Stimulated activated CD4-positive, alpha-beta T cell treated with anti-CD3 and anti-CD28 coated beads, Interleukin-15, amount 100 ng/mL, for 24 hours (primary cell): ENCODE measurements at places on chromosomes 6 and 20.

- DNase-seq: no peak
Observed at GRCh38 chr20:11551479-11551878, 366.2 kb upstream of the BTBD3 start.

- no peak for DNase-seq
Observed at GRCh38 chr20:32930181-32930580, 71.5 kb downstream of the EFCAB8 start.

- no peak for DNase-seq
Observed at GRCh38 chr6:30960907-30961673, 20.3 kb downstream of the MUCL3 start.

DNA sequence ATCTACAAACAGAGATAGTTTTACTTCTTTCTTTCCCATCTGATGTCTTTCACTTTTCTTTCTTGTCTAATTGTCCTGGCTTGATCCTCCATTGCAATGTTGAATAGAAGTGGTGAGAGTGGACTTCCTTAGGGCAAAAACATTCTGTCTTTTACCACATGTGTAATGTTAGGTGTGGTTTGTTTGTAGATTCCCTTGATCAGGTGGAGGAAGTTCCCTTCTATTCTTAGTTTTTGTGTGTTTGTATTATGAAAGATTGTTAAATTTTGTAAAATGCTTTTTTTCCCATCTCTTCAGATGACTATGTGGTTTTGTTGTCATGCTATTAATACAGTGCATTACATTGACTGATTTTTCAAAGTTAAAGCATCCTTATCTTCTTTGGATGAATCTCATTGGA is 41.6 kb upstream of the DUSP22 start:
- DNase-seq: no peak

GRCh38 chr6:66930559-66931290 is 1223.7 kb upstream of the EYS start:
- DNase-seq: no peak

GRCh38 chr6:168284187-168284586 is 35.4 kb downstream of the DACT2 start:
- no peak for DNase-seq
